Breast epithelium (tissue), 4 donors: ENCODE measurements at places on chromosomes 7 and 10.
A peak's percentile ranks its signal among the peaks of the same experiment; 100 is the strongest.

GRCh38 chr10:62333988-62334682 is 40.0 kb upstream of the ZNF365 start:
- H3K27ac ChIP-seq, result no peak overlapping the region
- no peaks in the 10 kb centered on the region for H3K36me3 ChIP-seq
- H3K4me3 ChIP-seq, result no peak overlapping the region
- DNase-seq, result no peak
- H3K27me3 ChIP-seq, result no peaks in the 10 kb centered on the region

GRCh38 chr10:71074176-71074755 is 138.1 kb upstream of the UNC5B start:
- no peaks in the 10 kb centered on the region for H3K27me3 ChIP-seq
- no peak overlapping the region for H3K4me3 ChIP-seq
- H3K27ac ChIP-seq, result no peak overlapping the region
- peak; percentile 34 for DNase-seq

- DNase-seq, result no peak
- no peaks in the 10 kb centered on the region for H3K4me1 ChIP-seq
- no peaks in the 10 kb centered on the region for H3K36me3 ChIP-seq
- no peak overlapping the region for H3K27ac ChIP-seq
- no peaks in the 10 kb centered on the region for H3K27me3 ChIP-seq
- H3K4me3 ChIP-seq, result no peak overlapping the region
Measured at GRCh38 chr10:46236546-46236887, 50.3 kb upstream of the ANTXRL start.

DNA sequence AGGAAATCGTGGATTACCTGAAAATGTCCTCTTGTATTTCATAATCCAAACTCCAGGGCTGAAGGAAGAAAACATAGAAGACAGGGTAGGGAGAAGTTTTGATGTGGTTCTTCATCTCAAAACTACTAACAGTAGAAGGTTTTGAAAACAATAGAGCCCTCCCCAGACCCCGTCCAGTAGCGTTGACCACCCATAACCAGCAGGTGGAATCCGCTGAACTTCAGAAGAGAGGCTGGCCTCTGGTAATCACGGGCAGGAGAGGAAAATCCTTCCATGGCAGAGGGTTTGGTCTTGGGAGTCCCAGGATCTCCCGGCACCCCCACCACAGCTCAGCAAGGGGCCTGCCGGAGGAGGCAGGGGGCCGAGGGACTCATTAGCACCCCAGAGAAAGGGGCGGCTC is 333.4 kb upstream of the RNF32 start:
- H3K27me3 ChIP-seq, result no peaks in the 10 kb centered on the region
- H3K27ac ChIP-seq, result no peak overlapping the region
- no peak for DNase-seq
- H3K4me3 ChIP-seq, result no peak overlapping the region
- H3K36me3 ChIP-seq, result no peaks in the 10 kb centered on the region

DNA sequence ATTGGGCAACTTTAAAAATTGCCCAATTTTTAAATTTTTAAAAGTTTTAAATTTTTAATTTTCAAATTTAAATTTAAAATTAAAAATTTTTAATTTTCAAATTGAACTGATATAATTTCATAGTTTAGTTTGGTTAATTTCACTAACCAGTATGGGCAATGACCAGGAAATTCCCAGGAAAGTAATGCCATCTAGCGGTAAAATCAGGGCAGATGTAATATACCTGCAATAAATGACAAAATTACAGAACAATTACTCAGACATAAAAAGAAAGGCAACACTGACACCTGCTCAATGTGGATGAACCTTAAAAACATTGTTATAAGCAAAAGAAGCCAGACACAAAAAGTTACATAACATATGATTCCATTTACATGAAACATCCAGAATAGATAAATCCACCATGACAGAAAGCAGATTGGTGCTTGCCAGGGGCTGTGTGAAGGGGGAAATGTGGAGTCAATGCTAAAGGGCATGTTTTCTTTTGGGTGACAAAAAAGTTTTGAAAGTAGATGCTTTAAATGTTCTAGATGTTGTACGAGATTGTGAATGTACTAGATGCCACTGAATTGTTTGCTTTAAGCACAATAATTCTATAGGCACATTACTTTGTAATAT is 28.6 kb upstream of the SLC16A12 start:
- H3K4me3 ChIP-seq, result no peak overlapping the region
- H3K27ac ChIP-seq, result no peak overlapping the region
- no peaks in the 10 kb centered on the region for H3K4me1 ChIP-seq
- DNase-seq, result no peak

GRCh38 chr10:123634221-123634620 is 31.9 kb upstream of the GPR26 start:
- DNase-seq, result no peak
- H3K4me3 ChIP-seq, result no peak overlapping the region
- H3K36me3 ChIP-seq, result peaks cover 4% of the 10 kb centered on the region
- H3K27me3 ChIP-seq, result peaks cover 7% of the 10 kb centered on the region
- no peaks in the 10 kb centered on the region for H3K4me1 ChIP-seq

DNA sequence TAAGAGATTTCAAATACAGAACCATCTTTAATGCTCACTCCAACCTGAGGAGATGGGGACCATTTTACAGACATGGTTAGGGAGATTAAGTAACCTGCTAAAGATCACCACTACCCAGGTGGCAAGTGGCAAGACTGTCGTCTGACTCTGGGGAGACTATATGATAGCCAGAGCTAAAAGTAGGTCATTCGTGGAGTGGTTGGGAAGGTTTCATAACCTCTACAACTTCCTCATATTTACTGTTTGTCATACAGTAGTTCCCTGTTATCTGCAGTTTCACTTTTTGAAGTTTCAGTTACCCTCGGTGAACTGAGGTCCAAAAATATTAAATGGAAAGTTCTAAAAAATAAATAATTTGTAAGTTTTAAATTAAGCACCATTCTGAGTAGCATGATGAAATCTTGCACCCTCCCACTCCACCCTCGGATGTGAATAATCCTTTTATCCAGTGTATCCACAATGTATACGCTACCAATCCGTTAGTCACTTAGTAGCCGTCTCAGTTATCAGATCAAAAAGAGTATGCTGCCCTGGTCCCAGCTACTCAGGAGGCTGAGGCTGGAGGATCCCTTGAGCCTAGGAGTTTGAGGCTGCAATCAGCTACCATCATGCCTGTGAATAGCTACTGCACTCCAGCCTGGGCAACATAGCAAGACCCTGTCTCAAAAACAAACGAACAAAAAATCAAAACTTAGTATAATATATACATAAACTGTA is 14.9 kb upstream of the LGI1 start:
- H3K36me3 ChIP-seq, result no peaks in the 10 kb centered on the region
- no peaks in the 10 kb centered on the region for H3K4me1 ChIP-seq
- H3K4me3 ChIP-seq, result no peak overlapping the region
- no peak overlapping the region for H3K27ac ChIP-seq

- H3K27me3 ChIP-seq, result no peaks in the 10 kb centered on the region
- DNase-seq, result no peak
Measured at GRCh38 chr7:108442039-108442568, 14.1 kb downstream of the NRCAM start.

GRCh38 chr10:97069026-97069425 is 116.7 kb downstream of the SLIT1 start:
- H3K4me1 ChIP-seq, result no peaks in the 10 kb centered on the region
- no peak overlapping the region for H3K27ac ChIP-seq
- no peaks in the 10 kb centered on the region for H3K36me3 ChIP-seq
- H3K27me3 ChIP-seq, result no peaks in the 10 kb centered on the region
- H3K4me3 ChIP-seq, result no peak overlapping the region
- DNase-seq, result no peak

GRCh38 chr10:96840841-96841518 is 8.9 kb downstream of the LCOR start:
- H3K36me3 ChIP-seq, result no peaks in the 10 kb centered on the region
- H3K4me3 ChIP-seq, result no peak overlapping the region
- no peaks in the 10 kb centered on the region for H3K27me3 ChIP-seq

DNA sequence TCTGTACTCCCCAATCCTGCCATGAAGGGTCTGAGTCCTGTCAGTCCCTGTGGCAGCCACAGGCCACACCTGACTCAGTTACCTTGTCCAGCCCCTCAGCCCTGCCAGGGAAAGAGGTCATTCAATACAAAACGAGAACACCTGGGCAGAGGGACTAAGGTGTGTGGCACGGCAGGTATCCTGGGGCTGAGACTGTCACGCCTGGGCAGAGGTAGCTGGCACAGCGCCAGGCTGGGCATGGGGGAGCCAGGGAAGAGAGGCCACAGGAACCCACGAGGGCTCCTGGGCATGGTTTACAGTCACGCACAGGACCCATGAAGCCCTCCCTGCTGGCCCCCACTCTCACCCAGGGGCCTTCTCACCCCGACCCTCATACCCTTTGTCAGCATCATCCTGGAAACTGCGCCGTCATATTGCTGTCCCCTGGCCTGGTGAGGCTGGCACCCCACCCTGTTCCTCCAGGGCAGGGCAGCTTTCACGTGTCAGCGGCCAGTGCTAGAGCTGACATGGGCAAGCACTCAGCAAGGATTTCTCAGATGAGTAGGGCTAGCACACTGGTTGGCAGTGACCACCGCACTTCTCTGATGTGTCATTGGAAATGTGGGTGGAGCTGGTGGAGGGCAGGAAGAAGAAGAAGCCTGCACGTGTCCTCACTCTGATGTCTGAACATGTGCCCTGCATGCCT is 42.7 kb downstream of the LRRC18 start:
- DNase-seq, result no peak
- no peaks in the 10 kb centered on the region for H3K4me1 ChIP-seq
- H3K27me3 ChIP-seq, result no peaks in the 10 kb centered on the region
- no peak overlapping the region for H3K27ac ChIP-seq

DNA sequence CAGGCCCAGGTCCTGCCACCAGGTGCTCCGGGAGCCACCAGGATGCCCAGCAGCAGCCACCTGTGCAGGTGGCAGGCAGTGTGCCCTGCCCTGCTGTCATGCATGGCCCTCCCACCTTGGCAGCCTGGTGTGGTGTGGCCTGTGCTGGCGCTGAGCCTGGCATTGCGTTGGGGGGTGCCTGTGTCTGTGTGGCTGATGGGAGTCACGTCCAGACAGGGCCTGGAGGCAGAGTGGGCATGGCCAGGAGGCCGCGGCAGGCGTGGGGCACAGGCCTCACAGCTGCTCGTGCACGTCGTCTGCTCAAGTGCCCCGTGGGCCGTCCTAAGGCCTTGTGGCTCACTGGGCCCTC is 8.7 kb downstream of the TTYH3 start:
- H3K4me3 ChIP-seq, result no peak overlapping the region
- H3K4me1 ChIP-seq, result peaks cover 17% of the 10 kb centered on the region
- no peaks in the 10 kb centered on the region for H3K27me3 ChIP-seq
- no peaks in the 10 kb centered on the region for H3K36me3 ChIP-seq

GRCh38 chr7:11026452-11027359 is 53.0 kb downstream of the PHF14 start:
- no peak overlapping the region for H3K27ac ChIP-seq
- H3K4me3 ChIP-seq, result no peak overlapping the region
- no peak for DNase-seq
- H3K4me1 ChIP-seq, result no peaks in the 10 kb centered on the region

DNA sequence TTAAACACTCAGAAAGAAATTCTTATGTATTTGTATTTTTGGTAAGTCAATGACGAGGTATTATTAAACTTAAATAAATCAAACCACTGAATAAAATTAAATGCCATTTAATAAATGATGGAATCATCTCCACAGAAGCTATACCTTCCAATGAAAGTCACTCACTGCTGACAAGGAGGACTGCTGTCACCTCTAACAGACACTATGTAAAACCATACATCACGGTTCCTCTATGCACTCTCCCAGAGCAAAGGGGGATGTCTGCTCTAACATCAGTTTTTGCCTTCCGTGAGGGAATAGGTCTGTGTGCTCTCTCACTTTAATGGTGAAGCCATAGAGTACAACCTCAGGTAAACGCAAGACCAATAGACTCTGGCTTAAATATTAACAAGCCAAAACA is 99.7 kb upstream of the DDC start:
- no peak overlapping the region for H3K4me3 ChIP-seq
- H3K4me1 ChIP-seq, result peaks cover 17% of the 10 kb centered on the region
- no peak for DNase-seq
- H3K27me3 ChIP-seq, result no peaks in the 10 kb centered on the region
- no peaks in the 10 kb centered on the region for H3K36me3 ChIP-seq
- no peak overlapping the region for H3K27ac ChIP-seq

- H3K4me1 ChIP-seq, result no peaks in the 10 kb centered on the region
- no peak overlapping the region for H3K4me3 ChIP-seq
- peak overlapping the region; percentile 3 for H3K27ac ChIP-seq
- DNase-seq, result no peak
Measured at GRCh38 chr7:134920026-134920753, 66.1 kb upstream of the AGBL3 start.

DNA sequence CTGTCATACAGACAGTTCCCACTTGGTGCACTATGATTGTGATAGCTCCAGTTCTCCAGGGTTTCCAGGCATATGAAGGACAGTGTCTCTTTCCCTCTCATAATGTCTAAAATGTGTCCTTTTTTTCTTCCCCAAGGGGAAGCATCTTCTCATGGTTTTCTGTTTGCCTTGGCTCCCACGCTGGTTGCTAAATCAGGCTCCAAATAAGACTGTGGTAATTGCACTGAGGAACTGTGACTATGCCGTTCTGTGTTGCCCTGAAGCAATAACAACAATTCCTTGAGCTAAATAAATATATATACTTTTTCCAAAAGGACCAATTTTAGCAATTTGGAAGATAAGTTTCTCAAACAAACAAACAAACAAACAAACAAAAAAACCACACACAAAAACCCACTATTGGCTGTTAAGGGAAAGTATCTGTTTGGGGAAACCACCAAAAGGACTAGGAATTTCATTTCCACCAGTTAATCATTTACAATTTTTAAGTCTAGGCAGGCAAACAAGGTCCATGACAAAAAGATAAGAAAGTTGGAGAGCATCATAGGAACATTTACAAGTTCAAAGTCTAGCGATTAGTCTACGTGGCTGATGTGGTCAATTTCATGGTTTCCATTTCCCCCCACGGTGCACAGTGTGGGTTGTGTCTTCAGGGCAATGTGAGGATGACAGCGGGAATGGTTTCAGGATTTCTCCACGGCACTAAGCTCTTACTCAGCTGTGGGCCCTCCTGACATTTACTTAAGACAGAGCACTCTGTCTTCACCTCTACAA is 62.4 kb downstream of the THNSL1 start:
- no peaks in the 10 kb centered on the region for H3K4me1 ChIP-seq
- H3K27me3 ChIP-seq, result no peaks in the 10 kb centered on the region
- H3K27ac ChIP-seq, result no peak overlapping the region
- H3K4me3 ChIP-seq, result no peak overlapping the region
- no peak for DNase-seq
- no peaks in the 10 kb centered on the region for H3K36me3 ChIP-seq

DNA sequence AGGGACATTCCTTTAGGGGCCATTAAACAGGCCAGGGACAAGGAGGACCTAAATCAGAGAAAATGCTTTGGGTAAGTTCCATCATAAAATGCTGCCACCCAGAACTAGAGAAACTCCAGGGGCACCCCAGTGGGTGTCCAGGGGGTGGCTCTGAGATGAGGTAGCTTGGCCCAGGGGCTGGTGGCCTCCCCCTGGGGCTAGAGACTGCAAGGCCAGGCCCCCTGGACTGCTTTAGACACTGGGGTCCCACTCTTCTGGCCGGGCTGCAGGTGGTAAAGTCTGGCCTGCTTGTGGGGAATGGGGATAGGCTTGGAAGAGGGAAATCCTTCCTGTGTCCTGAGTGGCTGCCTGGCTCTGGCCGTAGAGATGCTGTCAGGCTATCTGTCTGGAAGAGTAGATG is 169.6 kb upstream of the PODXL start:
- no peaks in the 10 kb centered on the region for H3K36me3 ChIP-seq
- no peak overlapping the region for H3K27ac ChIP-seq
- H3K4me3 ChIP-seq, result no peak overlapping the region
- no peak for DNase-seq
